ENCODE measurements at places on chromosomes 7 and 10.
A peak's percentile ranks its signal among the peaks of the same experiment; 100 is the strongest.

- no peak for DNase-seq
These were observed 88.7 kb downstream of the PIP4K2A start for GRCh38 chr10:22625516-22626290.

- DNase-seq: no peak
These were observed 191.7 kb upstream of the FERD3L start for GRCh38 chr7:19336836-19337383.

DNA sequence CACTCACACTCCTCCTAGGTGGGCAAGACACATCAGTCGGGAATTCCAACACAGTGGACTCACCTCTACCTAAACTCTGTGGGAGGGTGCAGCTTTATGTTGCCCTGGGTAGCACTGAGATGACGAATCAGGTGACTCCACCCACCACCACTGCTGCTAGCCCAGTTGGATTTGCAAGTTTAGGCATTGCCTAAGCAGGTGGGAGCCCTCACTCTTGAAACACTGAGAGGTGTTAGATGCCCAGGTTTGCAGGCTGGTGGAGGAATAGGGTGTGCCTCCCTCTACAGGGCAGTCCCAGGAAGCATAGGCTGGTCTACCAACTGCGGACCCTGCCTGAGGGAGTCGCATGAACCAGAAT, 708.9 kb downstream of the POM121L12 start:
- DNase-seq: no peak

GRCh38 chr7:57579454-57579853, 129.5 kb downstream of the ZNF716 start:
- no peak for DNase-seq

- no peak for DNase-seq
These were observed 70.5 kb upstream of the FOXP2 start for GRCh38 chr7:114343949-114344708.

DNA sequence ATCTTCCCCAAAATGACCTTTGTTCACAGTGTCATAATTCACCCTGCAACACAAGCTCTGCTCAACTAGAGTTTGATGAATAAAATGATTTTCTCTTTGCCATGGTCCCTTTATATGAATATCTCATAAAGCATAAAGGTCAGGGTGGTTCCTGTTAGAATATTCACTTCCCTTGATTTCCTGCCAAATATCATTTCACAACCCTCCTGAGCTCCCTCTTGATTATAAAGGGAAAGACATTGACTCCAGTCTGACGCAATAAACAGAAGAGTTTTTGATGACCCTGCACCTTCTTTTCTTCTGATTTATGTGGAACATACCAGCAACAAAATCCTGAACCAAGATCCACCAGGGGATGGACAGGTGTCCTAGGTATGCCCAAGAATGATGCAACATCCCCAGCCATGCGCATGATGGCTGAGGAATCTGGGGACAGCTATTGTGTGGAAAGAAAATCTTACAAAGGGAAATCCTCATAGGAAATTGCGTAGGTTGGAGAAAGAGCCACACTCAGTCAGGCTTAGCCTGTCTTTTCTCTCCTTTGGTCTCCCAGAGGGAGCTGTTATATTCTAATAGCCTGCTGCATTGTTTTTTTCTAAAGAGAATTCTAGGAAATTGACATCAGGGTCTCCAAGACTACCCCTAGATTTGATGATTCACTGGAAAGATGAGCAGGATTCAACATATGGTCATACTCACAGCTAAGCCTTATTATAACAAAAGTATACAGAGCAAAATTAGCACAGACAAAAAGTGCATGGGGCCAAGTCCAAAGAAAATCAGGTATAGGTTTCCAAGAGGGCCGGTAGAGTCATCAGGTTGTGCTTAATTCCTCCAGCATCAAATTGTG, 18.8 kb downstream of the IFIT3 start:
- no peak for DNase-seq

DNA sequence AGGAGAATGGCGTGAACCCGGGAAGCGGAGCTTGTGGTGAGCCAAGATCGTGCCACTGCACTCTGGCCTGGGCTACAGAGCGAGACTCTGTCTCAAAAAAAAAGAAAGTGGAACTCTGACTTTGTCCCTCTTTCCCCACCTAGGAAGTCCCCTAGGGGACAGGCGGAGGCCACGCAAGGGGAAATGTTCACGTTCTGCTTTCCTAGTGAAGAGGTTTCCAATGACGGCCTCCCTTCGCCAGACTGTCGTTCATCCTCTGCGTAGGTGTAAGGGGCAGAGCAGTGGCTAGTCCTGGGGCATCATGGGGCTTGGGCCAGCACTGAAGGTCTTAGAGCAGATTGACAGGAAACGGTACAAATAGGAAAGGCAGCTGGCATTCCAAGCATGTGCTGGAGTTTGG, 30.6 kb downstream of the SUFU start:
- no peak for DNase-seq

- no peak for DNase-seq
These were observed 62.9 kb upstream of the MKRN1 start for GRCh38 chr7:140542228-140542603.

DNA sequence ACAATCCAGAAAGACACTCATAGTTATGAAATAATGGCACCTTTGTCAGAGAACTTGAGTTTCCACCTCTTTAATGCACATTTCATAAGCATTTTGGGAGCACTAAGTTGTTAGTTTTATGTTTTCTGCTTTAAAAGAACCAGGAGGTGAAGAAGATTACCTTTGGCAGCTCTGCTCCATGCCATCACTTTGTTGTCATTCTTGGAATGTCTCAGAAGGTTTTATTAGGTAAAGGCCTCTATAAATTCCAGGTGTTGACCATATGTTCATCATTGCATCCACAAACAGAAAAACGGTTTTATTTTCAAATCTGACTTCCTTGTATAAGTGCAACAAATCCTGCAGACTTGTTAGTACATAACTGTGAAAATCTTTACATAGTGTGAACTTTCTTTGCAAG, 424.8 kb downstream of the MDFIC start:
- DNase-seq: no peak

GRCh38 chr7:155808549-155809331, 3.5 kb downstream of the SHH start:
- peak; percentile 72 for DNase-seq

- no peak for DNase-seq
These were observed 285.5 kb downstream of the TWIST1 start for GRCh38 chr7:18831943-18832342.

DNA sequence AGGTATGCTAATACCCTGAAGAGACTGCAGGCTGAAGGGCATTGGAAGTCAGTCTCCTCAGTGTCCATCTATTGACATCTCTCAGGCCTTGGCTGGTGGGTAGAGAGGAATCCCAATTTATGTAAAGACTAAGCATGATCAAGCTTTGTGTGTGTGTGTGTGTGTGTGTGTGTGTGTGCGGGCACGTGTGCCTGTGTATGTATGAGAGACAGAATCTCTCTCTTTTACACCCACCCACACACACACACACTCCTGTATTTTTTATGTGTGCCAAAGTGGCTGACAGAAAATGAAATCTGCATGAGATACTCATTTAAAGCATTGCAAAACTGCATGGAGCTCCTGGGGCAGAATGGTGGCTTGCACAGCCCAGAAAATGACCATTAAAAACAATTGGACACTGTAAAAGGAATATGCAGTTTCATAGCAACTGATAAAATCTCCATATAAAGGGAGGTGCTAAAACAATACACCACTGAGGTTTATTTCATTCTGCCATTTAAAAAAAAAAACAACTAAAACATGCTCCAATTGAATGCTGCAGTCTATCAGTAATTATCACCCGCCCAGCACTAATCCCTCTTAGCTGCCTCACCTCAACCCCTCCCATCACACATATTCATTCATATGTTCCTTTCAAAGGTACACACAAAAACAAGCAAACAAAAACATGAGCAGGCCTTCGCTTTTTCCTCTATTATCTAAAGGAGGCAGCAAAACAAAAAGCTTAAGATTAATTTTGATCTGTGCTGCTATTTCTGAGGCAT, 385.0 kb downstream of the KCNMA1 start:
- no peak for DNase-seq

GRCh38 chr10:36677431-36677768, 448.0 kb upstream of the ANKRD30A start:
- no peak for DNase-seq

DNA sequence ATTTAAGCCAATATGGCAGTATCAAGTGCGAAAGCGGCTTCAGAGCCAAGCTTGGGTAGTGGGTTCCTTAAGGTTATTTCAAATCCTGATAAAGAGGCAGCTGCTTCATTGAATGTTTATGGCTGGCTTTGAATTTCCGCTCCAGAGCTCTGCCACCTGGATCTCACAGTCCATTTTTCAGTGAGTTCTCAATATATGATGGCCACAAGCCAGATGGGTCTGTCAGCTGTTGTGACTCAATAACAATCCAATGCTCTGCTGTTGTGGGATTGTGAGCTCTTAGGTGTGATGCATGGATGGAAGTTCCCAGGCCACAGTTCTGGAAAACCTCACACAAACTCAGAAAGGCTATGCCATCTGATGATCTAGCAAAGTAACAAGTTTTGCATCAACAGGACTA, 743.8 kb upstream of the LRRN3 start:
- DNase-seq: no peak

DNA sequence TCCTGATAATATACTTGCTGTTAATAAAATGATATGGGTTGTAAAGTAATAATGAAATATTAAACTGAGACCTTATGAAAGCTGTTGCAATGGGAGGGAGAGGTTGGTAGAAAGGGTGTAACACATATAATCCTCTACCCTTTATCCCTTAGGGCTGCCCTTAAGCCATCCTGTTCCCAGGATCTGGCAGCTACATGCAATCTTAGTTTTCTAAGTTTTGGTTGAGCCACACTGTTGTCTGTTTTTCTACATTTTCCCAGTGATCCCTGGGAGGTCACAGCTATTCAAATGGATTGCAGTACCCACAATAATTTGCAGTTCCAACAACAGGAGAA, 6.3 kb downstream of the COA1 start:
- DNase-seq: no peak

Data from GM20000 (cell line).